Transverse colon (tissue), 4 donors: ENCODE measurements at places on chromosomes 2 and 18. TPM values are rescaled to one million over a fixed set of nuclear protein-coding genes. Genes with fewer than 3 reads are reported as not detected.

- DNase-seq: peak; percentile 34
Observed at GRCh38 chr2:216555274-216555673, 56.6 kb downstream of the RPL37A start.

GRCh38 chr2:68710336-68710735 lies 24.3 kb upstream of the ARHGAP25 start:
- no peak for DNase-seq

GRCh38 chr2:133438848-133439564 lies 129.3 kb downstream of the NCKAP5 start:
- DNase-seq: no peak

The IL37 gene
- not detected for total RNA-seq

DNA sequence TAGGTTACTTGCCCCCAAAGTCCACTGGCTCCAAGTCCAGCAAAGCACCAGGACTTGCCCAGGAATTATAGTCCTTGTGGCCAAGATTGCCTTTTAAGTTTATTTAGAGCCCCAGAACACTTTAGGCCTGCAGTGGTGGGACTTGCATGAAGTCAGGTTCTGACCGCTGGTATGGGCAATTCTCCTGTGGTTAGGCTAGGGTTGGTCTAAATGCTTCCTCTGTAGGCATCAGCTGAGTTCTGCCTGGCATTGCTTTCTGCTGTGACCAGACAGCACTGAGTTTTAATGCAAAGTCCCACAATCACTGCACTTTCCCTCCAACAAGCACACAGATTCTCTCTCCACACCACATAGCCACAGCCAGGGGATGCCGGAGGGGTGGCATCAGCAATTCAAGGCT lies 64.5 kb downstream of the DDX18 start:
- no peak for DNase-seq

- no peak for DNase-seq
Observed at GRCh38 chr2:46422717-46423394, 56.5 kb upstream of the TMEM247 start.

GRCh38 chr2:234075518-234075915 lies 25.0 kb downstream of the SPP2 start:
- DNase-seq: no peak

GRCh38 chr2:113167962-113168340 lies 5.8 kb upstream of the PSD4 start:
- DNase-seq: no peak

The FSHR gene
- not detected for total RNA-seq
